NCI-H1092 (cell line): ENCODE measurements at places on chromosomes 6 and 20.

DNA sequence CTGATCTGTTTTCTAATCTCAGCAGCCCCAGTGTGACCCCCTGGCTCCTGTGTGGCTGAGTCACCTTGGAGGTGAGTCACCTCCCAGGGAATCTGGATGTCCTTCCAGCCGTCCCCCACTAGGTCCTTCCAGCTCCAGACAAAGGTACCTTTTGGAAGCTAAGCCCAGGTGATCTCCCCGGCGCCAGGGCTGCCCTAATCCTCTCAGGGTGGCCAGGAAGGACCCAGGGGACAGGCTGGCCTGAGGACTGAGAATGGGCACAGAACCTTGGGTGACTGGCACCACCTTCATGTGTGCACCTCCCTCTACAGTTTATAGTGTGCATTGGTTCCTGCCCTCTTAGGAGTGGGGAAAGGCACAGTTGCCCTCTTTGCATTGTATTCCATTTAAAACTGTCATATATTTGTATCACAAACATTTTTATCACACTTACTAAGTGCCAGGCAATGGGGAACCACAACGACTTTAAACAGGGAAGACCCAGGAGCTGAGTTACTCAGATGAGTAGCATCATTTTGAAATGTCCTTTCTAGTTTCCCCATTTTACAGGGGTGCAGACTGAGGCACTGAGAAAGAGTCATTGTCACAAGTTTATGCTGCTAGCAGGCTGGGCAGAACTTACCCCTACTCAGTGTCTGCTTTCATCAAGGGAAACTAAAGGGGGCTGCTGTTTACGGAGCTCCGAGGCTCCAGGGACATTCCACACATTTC, 2.6 kb upstream of the BPIFB4 start:
- DNase-seq: no peak

DNA sequence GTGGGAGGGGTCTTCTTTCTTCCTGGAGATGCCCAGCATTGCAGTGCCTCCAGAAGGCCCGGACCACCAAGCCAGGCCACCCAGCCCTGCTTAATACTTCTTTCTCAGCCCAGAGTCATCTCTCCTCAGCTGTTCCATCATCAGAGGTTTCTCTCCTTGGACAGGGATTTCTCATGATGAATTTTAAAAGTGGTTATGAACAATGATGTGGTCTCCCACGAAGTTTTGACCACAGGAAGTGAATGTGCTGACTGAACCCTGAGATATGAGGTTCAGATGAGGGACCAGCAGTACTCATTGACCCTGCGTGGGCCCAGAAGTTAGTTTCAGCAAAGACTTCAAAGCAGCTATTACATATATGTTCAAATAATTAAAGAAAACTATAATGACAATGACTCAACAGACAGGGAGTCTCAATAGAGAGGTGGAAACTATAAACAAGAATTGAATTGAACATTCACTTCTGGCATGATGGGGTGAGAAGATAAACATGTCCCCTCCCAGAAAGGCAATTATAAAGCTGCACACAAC, 114.5 kb upstream of the SLC22A16 start:
- DNase-seq: no peak

DNA sequence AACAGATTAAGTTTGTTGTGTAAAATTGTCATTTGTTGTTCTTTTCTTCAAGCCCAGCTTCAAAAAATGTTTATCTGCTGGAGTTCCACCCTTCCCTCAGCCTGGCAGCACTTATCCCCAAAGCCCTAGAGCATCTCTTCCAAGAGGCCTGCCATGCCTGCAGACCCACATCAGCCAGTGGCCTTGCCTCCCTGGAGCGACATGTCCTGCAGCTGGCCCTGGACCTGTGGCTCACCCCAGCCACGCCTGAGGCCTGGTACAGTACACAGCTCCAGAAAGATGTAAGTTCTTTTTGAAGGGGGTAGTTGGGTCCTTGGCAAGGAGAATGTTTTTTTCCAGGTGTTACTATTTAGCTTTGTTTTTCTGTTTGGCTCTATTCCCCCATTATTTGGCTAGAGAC, 124.8 kb downstream of the CD164 start:
- no peak for DNase-seq

DNA sequence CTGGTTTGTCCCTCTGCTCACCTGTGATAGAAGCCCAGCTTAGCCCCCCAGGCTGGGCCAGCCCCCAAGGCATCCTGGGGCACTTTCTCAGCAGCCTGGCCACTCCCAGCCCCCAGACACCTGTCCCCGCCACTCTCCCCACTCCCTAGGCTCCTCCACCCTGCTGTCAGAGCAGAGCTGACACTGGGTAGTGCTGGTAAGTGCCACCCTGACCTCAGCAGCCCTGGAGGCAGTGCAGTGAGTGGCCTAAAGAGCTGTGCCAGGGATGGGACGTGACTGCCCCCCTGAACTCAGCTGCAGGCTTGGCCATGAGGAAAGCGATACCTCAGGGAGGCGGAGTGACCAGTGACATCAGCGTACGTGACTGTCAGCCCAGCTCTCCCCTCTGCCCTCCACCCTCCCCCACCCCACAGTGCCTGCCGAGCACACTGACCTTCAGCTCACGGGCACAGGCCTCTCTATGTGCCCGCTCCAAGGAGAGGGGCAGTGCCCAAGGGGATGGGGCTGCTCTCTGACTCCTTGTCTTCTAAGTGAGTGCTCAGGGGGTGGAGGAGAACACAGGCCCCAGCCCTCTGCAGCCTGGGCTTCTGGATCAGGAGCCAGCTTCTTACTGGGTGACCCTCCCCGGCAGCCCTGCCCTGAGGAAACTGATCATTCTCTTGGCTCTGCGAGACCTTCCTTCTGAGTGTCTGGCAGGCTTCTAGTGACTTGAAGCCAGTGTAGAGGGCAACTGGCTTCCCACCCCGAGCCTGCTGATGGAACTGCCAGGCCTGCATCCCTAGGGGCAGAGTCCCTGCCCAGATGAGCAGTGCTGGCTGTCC, 172.7 kb downstream of the MRPL14 start:
- DNase-seq: no peak

DNA sequence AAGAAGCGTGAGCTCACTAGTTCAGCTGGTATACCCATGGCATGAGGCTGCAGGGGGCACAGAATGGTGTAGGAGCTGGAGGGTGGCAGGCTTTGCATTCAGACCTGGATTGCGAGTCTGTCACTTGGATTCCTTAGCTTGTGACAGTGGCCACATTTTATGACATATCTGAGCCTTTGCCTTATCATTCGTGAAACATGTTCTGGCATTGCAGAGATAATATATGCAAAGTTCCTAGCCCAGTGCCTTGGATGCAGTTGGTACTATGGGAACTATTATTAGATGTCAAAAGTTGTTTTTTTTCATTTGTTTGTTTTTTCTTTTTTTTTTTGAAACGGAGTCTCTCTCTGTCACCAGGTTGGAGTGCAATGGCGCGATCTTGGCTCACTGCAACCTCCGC, 230.7 kb upstream of the PRDM1 start:
- DNase-seq: no peak
